ENCODE measurements at places on chromosomes 6 and 20.

DNA sequence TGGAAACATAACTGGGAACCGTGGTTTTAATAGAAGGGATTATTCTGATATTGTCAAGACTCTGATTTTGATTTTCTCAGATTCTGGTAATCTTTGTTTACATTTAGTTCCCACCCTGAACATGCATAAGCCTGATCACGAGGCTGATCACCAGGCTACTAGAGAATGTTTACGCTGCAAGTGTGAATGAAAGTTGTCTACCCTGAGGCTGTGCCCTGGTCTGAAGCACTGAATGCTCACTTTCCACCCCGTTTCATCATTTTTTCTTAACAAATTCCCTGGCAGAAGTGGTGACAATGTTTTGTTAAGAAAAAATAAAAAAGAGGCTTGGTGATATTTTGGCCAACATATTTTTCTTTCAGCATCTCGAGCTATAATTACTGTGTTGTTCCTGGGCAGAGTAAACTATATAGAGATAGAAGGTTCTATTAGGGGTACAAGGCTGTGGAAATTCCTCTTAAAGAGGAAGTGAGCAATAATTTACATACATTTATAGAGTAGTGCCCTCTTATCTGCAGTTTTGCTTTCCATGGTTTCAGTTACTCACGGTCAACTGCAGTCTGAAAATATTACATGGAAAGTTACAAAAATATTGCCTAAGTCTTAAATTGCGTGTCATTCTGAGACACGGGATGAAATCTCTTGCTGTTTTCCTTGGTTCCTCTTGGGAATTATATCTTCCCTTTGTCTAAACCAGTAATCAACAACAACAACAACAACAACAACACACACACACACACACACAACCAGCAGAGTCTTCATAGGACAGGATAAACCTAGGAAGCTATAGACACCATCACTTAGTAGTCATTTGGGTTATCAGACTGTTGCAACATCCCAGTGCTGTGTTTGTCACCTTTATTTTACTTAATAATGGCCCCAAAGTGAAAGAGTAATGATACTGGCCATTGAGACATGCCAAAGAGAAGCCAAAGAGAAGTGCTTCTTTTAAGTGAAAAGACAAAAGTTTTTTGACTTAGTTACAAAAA, 566.6 kb upstream of the CITED2 start:
- DNase-seq = peak; percentile 34

DNA sequence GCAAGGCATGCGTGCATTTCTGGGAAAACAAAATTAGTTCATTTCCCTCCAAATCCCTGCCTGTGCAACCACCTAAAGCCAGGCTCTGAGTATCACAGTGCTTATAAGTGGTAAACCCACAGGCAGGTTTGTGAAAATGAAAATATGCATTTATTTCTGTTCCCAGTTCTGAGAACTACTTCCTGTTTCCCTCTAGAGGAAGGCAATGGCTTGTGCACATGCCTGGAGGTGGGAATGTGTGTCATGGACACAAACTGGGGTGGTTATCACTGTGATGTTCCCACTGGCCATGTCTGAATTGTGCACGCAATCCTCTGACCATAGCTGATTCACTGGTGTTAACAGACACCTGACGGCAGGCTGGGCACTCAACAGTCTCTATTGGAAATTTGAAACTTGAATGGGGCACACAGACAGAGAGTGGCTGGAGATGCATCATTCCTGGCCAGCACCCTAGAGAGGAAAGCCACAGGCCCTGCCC, 26.3 kb downstream of the FAM110A start:
- peak; percentile 6 for DNase-seq

DNA sequence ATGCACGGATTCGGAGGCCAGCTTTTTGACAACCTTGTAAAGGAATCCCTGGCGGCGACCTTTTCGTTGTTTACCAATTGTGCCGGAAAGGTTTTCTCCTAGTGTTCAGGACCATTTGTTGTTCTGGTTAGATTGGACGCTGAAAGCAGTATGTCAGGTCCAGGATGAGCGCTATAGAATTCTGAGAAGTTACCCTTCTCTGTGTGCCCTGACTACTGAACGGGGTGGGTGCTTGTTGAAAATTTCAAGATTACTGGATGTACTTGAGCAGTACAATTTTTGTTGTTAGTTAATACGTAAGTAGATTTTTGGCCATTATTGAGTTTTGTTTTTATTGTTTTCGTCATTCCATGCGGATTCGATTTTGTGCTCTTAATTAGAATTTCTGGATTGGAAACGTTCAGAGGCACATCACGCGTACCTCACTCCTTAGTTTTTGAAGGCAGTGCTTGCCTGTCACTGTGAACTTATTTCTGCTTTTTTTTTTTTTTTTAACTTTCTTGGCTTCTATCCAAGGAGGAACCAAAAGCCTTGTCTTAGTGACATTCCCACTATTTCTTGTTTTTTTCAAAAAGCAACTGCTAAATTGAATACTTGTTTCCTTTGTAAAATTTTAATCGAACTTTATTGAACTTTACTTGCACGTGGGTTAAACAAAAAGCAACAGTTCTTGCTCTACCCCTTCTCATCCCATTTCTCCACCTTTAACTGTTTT, 898 bp downstream of the XRN2 start:
- peak; percentile 4 for DNase-seq

- no peak for DNase-seq
Measured at GRCh38 chr20:58374027-58374850, 14.8 kb upstream of the VAPB start.

GRCh38 chr6:30067460-30068139, 602 bp downstream of the PPP1R11 start:
- no peak for DNase-seq

DNA sequence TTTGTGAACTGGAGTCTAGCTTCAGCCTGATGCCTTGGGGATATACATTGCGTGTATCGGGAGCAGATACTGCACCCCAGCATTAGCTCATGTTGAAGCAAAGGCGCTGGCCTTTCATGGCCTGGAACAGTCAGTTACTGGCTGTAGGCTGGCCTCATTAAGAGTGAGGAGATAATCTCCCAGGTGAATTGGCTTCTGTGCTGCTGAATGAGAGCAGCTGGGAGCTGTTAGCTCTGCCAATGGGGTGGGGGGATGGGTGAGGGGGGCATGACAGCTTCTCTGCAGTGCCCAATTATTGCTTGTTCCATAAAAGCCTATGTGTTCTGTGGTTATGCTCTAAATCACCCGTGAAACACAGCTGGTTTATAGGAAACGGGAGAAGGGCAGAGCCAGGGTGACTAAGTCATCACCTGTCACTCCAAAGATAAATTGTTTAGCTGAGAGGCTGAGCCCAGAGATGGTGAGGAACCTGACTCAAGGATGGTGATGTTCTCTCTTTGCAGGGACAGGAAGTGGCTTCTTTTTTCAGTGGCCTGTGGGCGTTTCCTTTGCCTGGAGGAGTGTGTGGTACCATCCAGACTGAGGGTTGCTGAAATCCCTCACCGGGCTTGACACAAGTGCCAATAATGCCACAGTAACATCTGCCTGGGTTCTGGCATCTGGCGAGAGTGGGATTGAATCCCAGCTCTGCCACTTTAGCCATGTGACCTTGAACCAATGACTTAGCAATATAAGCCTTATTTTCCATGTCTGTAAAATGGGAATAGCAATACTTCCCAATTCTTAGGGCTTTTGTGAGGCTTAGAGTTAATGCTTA, 170.8 kb downstream of the BCAS1 start:
- peak; percentile 53 for DNase-seq

GRCh38 chr6:142187209-142187608, 40.1 kb downstream of the VTA1 start:
- DNase-seq = peak; percentile 32

DNA sequence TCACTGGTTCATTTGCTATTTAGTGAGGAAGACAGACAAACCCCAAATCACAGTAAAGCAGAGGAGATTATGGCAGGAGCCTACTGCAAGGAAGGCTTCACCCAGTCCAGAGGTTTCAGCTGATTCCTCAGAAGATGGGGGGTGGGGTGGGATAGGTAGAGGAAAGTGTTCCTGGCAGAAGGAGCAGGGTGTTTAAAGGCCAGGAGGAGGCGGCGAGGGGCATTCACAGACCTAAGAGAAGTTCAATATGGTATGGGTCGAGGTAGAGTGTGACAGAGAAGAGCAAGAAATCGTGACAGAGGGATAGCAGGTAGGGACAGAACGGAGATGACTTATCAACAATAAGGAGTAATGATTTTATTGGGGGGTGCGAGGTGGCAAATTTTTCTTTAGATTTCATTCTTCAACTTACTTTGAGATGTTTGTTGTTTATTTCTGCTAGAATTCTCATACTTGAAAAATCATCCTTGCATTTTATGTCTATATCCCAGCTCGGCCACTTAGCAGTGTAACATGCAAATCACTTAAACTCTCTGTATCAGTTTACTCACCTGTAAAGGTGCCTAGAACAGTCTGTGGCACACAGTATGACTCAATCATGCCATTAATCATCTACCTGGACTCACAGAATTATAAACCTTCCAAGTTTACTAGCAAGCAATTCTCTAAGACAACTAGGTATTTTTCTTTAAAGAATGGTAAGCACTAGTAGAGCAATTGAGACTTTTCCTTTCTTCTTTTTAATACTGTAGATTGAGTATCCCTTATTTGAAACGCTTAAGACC, 176.7 kb downstream of the REV3L start:
- no peak for DNase-seq

DNA sequence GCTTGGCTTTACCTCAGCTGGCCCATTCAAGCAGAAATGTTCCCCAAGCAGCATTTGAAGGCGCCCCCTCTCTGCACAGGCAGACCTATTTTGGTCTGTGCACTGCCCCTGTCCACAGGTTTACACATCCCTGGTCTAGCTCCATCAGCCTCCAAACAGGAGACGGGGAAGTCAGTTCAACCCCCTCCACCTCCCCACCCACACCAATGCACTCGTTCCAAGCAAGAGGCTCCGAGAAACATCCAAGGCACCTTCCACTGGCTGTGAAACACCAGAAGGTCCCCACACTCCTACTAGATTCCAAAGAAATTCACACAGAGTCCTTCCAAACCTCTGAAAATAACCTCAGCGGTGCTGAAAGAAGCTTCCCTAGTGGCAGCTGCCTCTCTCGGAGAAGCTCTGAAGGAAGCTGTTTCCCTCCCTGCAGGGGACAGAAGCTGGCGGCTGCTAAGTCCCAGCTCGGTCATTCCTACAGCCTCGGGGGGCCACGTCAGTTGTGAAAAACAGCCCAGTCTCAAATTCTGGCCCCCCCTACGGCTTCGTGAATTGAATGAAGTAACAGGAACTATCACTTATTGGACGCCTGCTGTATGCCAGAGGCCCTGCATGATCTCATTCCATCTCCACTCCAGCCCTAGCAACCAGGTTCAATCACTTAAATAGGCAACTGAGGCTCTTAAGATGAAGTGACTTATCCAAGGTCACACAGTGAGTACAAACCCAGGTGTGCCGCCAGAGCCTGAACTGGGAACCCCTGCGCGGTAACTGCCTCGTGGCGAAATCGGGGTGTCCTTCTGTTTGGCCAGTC, 815 bp downstream of the SPATA2 start:
- no peak for DNase-seq

DNA sequence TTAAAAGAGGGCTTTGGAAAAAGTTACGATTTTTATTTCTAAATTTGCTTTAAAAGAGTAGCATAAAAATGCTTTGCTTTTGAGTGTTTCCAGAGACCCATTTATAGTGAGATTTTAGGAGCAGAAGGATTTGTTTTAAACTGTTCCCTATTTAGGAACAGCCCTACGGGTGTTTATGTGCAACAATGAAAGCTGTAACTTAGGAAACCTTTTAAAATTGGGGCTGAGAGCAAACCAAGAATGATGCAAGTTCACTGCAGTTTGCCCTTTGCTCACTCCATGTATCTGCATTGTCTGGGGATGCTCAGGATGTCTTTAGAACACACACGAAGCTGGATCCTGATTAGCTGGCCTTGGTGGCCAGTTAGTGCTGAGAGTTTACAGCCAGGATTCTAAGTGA, 40.9 kb downstream of the GHRH start:
- no peak for DNase-seq

GRCh38 chr6:31830886-31831335, 3.4 kb downstream of the HSPA1B start:
- DNase-seq = no peak

- DNase-seq = no peak
Measured at GRCh38 chr6:88377976-88378568, 211.9 kb upstream of the CNR1 start.

GRCh38 chr6:144263786-144264185, 21.3 kb upstream of the UTRN start:
- peak; percentile 60 for DNase-seq

DNA sequence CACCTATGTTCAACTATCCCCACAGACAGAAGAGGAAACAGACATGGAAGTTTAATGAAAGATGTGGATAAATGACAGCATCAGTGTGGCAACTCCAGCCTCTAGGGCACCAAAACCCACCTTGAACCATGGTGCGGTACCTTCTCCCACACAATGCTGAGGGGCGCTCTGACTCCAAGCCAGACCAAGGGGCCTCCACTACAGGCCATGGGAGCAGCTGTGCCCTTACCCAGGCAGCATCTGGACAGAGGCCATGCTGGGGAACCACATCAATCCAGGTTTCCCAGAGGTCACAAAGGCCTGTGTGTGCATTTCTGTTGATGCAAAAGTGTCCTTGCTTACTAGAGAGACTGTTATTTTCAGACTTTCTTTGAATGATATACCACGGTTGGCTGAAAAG, 4.1 kb downstream of the PRR18 start:
- DNase-seq = no peak

- no peak for DNase-seq
Measured at GRCh38 chr6:9623228-9623832, 791.5 kb downstream of the TFAP2A start.

- DNase-seq = no peak
Measured at GRCh38 chr6:46204880-46205650, 34.3 kb upstream of the ENPP5 start.

GRCh38 chr6:110484321-110484720, 7.9 kb upstream of the SLC22A16 start:
- DNase-seq = no peak

DNA sequence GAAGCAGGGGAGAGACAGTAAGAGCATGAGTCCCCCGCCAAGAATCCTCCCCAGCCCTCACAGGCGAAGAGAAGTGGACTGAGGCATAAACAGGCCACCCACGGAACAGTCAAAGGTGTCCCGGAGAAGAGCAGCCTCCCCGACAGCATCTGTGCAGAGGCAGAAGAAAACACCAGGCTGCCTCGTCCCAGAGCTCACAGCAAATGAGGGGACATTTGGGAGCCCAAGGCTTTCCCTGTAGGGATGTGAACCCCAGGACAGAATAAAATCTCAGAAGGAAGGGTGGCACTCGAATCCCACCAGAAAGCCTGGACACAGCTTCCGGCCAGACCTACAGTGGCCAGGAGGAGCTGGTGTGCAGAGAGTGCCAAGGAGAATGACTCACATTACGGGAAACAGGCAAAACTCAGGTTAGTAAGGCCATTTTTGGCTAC, 90.4 kb downstream of the DLL1 start:
- DNase-seq = no peak

DNA sequence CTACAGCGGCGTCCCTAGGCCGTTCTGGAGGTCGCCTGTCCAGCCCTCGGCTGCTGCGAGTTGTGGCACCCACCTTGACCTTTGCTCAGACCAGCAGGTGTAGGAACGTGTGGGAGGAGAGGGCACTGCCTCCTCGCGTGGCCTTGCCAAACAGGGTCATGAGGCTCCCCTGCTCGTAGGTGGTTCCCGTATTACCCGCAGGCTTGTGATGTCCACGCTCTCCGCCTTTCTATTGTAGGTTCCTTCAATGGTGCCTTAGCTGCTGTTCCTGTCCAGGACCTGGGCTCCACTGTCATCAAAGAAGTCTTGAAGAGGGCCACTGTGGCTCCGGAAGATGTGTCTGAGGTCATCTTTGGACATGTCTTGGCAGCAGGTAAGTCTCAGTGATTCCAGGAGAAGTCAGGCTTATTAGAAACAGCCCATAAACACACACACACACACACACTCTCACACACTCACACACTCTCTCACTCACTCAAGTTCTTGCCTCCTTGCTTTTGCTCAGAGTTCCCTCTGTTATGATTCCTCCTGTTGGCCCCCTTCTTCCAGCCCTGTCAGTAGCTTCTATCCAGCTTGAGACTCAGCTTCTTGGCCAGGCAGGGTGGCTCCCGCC, 942 bp downstream of the ACAT2 start:
- DNase-seq = no peak
